Left renal pelvis (tissue), 4 donors: ENCODE measurements at places on chromosomes 5 and 9. TPM values are rescaled to one million over a fixed set of nuclear protein-coding genes. Genes with fewer than 3 reads are reported as not detected.

SNCB gene
- 0.10 TPM for polyA plus RNA-seq

PLPP7 gene
- polyA plus RNA-seq = 2.1 TPM

PCDHB15 gene
- 14.7 TPM for polyA plus RNA-seq

TSLP gene
- 0.24 TPM for polyA plus RNA-seq

CDC20B gene
- polyA plus RNA-seq = 0.92 TPM

RNF180 gene
- 2.2 TPM for polyA plus RNA-seq

ANKRD34B gene
- polyA plus RNA-seq = 0.20 TPM

MEIKIN gene
- not detected for polyA plus RNA-seq

SPINK4 gene
- polyA plus RNA-seq = not detected

PRR16 gene
- 3.0 TPM for polyA plus RNA-seq

RANBP17 gene
- 15.4 TPM for polyA plus RNA-seq

CARTPT gene
- not detected for polyA plus RNA-seq

HTR1A gene
- not detected for polyA plus RNA-seq

MACIR gene
- 8.6 TPM for polyA plus RNA-seq

INSL6 gene
- 0.46 TPM for polyA plus RNA-seq

STX17 gene
- 30.9 TPM for polyA plus RNA-seq

MYMK gene
- polyA plus RNA-seq = not detected

BRD9 gene
- polyA plus RNA-seq = 33.6 TPM
